Right atrium auricular region (tissue), 2 donors: ENCODE measurements at places on chromosomes 1 and 21. TPM values are rescaled to one million over a fixed set of nuclear protein-coding genes. Genes with fewer than 3 reads are reported as not detected.

- no peak overlapping the region for H3K27ac ChIP-seq
- H3K36me3 ChIP-seq: no peaks in the 10 kb centered on the region
- H3K27me3 ChIP-seq: no peaks in the 10 kb centered on the region
- H3K4me3 ChIP-seq: no peak overlapping the region
Observed at GRCh38 chr1:23546897-23547584, 12.3 kb downstream of the ID3 start.

DNA sequence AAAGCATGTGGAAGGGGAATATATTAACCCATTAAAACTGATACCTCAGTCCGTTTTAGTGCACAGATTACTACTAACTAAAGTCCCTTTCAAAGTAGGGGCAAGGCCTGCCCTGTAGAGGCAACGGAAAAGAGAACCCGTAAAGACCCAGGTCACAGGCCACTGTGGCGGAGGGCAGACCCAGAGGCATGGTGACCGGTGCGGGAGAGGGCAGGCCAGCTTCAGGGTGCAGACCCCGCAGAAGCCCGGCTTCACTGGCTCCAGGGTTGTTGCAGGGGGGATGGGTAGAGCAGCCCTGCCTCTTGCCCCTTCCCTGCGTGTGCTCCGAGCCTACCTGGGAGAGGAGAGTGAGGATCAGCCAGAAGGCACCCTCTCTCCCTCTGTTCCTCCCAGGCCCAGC is 17.7 kb downstream of the CNTN2 start:
- no peak for DNase-seq
- H3K27me3 ChIP-seq: no peaks in the 10 kb centered on the region
- H3K4me3 ChIP-seq: no peak overlapping the region
- no peaks in the 10 kb centered on the region for H3K36me3 ChIP-seq
- peaks cover 8% of the 10 kb centered on the region for H3K4me1 ChIP-seq
- H3K27ac ChIP-seq: no peak overlapping the region

SYCP1 gene
- total RNA-seq: not detected

GRCh38 chr1:81158592-81158991 is 642.1 kb upstream of the ADGRL2 start:
- no peak overlapping the region for H3K27ac ChIP-seq
- no peaks in the 10 kb centered on the region for H3K4me1 ChIP-seq
- H3K4me3 ChIP-seq: no peak overlapping the region
- no peaks in the 10 kb centered on the region for H3K27me3 ChIP-seq
- H3K36me3 ChIP-seq: no peaks in the 10 kb centered on the region

RPTN gene
- not detected for total RNA-seq

DNA sequence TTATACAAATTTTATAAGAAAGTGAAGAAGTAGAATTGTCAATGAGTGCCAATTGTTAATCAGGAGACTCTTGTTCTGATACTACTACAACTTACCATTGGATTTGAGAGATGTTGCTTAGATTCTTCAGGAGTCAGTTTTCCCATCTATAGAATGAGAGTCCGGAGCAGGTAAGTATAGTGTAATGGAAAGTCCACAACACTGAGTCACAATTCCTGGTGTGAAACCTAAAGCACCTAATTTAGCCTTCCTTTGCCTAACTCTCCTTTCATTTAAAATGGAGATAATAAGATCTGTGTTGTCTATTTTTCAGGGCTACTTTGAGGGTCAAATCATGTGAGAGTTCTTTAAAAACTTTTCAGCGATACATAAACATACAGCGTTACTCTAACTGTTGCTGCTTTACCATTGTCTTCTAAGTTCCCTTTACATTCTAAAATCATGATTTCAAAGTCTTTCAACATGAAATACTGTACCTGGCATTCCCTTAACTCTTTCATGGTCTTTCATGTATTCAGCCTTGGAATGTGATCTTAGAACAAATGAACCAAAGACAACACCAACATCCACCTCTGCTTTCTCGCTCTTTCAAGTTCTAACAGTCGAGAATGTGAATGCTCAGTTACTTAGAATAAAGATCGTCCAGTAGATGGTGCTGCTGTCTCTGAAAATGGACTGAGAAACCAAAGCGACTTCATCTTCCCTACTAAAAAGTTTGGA is 90.9 kb downstream of the SLC30A10 start:
- H3K4me1 ChIP-seq: no peaks in the 10 kb centered on the region
- H3K27me3 ChIP-seq: no peaks in the 10 kb centered on the region
- DNase-seq: no peak
- no peaks in the 10 kb centered on the region for H3K36me3 ChIP-seq

VWA1 gene
- total RNA-seq: 13.0 TPM

GRCh38 chr1:62309906-62310305 is 9.3 kb downstream of the KANK4 start:
- H3K36me3 ChIP-seq: no peaks in the 10 kb centered on the region
- H3K27ac ChIP-seq: no peak overlapping the region
- no peak overlapping the region for H3K4me3 ChIP-seq
- H3K27me3 ChIP-seq: no peaks in the 10 kb centered on the region
- no peaks in the 10 kb centered on the region for H3K4me1 ChIP-seq
- DNase-seq: no peak

DNA sequence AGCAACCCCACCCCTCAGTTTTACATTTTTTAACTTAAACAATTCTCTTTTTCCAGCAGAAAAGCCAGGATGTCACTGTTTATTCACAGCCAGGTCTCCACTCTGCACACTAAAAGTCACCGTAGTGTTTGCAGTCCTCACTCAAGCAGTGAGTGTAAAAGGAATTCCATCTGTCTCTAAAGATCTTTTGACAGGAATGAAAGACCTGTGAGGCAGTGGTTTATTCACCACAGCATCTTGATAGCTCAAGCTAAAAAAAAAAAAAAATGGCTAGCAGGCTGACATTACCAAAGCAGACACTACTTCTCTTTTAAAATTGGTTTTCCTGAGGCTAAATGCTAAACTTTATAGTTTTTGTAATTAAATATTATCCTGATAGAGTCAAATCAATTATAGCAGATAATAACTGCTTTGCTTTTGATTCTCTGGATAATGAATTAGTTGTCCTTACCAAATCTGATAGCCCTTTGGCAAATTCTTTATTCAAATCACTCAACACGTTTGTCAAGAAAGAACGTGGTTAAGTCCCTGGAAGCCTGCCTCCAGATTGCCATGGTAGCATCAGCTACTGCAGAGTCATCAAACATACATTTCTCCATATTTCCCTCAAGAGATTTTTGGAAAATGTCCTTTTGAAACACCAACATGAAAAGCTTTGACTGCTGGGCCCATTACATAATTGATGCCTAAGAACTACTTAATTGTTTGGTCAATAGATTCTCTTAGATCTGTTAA is 22.2 kb upstream of the SLC5A9 start:
- no peaks in the 10 kb centered on the region for H3K27me3 ChIP-seq
- no peaks in the 10 kb centered on the region for H3K36me3 ChIP-seq
- H3K4me3 ChIP-seq: no peak overlapping the region
- H3K4me1 ChIP-seq: no peaks in the 10 kb centered on the region
- DNase-seq: no peak

PMVK gene
- 21.2 TPM for total RNA-seq

PDC gene
- not detected for total RNA-seq

DNA sequence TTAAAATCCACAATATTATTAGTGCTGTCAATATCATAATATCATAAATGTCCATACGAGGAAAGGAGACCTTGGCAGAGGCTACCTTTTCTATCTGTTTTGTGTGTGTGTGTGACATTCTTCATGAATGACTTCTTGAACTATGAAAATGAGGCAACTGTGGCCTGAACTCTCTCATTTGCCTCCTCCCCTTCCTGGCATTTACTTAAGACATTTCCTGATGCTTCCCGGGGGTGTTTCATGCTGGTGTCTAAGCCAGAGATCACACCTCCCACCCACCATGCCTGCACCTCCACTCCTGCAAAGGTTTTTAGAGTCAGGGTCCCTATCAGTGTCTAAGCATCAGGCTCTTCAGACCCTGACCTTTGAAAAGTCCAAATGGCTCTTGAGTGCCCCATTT is 420.9 kb downstream of the KIF26B start:
- no peak overlapping the region for H3K4me3 ChIP-seq
- no peak overlapping the region for H3K27ac ChIP-seq
- no peaks in the 10 kb centered on the region for H3K27me3 ChIP-seq

KCNH1 gene
- not detected for total RNA-seq
